AG08395 (cell line): ENCODE measurements at places on chromosomes 1 and 21.
A peak's percentile ranks its signal among the peaks of the same experiment; 100 is the strongest.

DNA sequence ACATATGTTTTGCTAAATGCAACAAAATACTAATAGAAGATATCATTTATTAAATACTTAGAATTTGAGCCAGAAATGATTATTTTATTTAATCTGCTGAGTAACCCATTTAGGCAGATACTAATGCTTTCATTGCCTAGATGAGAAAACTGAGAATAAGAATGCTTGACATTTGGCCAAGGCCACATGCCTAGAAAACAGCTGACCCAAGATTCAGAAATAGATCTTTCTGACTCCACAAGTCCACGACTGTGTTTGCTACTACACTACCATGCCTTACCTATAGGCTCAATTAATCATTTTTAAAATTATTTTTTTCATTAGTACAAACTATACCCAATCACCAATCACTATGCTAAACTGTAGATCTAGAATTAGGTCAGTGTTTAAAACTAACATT, 129.7 kb downstream of the ATP1B1 start:
- no peak for DNase-seq

- DNase-seq: no peak
Observed at GRCh38 chr1:87151500-87152421, 176.9 kb upstream of the LMO4 start.

GRCh38 chr1:64890699-64891447, 75.5 kb downstream of the JAK1 start:
- DNase-seq: no peak

GRCh38 chr1:248884632-248885295, 21.3 kb upstream of the PGBD2 start:
- no peak for DNase-seq

- peak; percentile 64 for DNase-seq
Observed at GRCh38 chr1:220680085-220680687, 10.0 kb upstream of the C1orf115 start.

GRCh38 chr1:159900755-159901360, 893 bp upstream of the CFAP45 start:
- no peak for DNase-seq

DNA sequence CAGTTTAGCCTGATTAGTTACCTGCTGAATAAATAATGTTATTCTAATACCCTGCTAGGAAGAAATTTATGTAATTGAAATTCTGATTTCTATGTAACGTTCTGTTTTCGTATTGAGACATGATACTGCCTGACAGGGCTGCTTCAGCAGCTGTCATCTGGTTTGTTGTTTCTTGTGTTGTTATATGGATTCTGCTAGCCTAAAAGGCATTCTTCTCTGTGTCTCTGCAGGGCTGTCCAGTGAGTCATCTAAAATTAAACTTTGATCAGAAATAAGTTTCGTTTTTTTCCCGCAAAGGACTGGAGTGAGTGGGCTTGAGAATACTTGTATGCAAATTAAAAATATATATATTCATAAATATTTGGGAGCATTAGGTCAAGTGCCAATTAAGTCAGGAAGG, 93.0 kb downstream of the DYRK1A start:
- DNase-seq: peak; percentile 70

DNA sequence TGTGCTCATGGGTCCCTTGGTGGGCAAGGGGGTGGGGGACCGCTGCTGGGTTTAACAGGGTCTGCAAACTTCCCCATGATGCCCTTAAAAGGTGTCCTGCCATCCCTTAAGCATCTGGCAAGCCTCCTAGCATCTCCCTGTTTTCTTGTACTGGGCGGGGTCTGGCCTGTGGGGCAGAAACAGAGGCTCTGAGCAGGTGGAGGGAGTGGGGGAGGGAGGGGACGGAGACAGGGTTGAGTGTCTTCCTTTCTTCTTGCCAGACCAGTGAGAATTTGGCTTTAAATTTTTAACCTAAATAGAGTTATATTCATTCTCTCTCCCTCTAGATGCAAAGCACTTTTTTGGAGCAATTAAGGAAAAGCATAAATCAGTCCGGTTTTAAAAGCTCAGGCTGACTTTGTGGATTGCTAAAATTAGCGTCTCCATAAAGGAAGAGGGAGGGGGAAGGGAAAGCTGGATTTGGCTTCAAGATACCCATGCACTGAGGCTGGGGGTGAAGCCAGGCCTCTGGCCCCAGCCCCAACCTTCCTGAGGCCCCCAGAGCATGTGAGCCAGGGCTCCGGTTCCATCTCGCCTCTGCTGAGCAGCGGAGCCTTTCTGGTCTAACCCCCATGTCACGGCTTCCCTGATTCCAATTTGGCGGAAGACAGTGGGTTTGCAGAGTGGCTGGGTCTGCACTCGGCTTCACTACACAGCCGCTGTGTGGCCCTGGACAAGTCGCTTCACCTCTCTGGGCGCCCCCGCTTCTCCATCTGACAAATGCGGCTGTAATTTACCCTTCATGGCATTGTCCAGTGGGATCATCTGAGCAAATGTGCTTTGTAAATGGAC, 25.3 kb downstream of the IGSF21 start:
- DNase-seq: no peak

- DNase-seq: no peak
Observed at GRCh38 chr1:59051007-59051406, 245.9 kb upstream of the FGGY start.

DNA sequence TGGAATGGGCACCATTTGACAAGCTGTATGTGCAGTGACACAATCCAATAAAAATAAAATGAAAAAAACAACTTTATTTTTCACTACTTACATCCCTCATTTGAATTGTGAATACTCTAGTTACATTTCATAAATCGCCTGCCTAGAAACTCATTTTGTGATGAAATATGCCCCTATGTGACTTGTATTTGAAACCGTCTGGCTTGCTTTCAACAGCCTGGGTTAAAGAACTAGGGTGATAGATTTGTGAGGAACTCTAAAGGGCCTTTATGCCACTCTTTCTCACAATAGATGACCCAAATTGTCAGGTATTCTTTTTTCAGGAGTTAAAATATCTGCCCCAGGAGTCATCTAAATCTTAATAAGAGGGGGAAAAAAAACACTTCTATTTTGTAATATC, 137.9 kb downstream of the DAB1 start:
- no peak for DNase-seq

GRCh38 chr1:32893198-32894018, 7.1 kb downstream of the HPCA start:
- peak; percentile 41 for DNase-seq

- peak; percentile 79 for DNase-seq
Observed at GRCh38 chr1:64161357-64161941, 42.0 kb upstream of the UBE2U start.
